ENCODE measurements at places on chromosomes 4 and X. TPM values are rescaled to one million over a fixed set of nuclear protein-coding genes. Genes with fewer than 3 reads are reported as not detected.
A peak's percentile ranks its signal among the peaks of the same experiment; 100 is the strongest.

Gene NAA10
- polyA plus RNA-seq = 63.1 TPM

Gene ADH1A
- 1.2 TPM for polyA plus RNA-seq

Gene ERCC6L
- polyA plus RNA-seq = 2.5 TPM

Gene CLIC2
- 6.4 TPM for polyA plus RNA-seq

Gene OPN1MW
- polyA plus RNA-seq = not detected

Gene ARAF
- polyA plus RNA-seq = 49.1 TPM

Gene CACNA1F
- not detected for polyA plus RNA-seq

Gene IBSP
- polyA plus RNA-seq = 0.19 TPM

GRCh38 chr4:94934201-94934600, 176.4 kb downstream of the BMPR1B start:
- no peak for DNase-seq

GRCh38 chrX:17359500-17359899, 15.5 kb upstream of the NHS start:
- no peak for DNase-seq

GRCh38 chr4:36446275-36446674, 164.9 kb downstream of the DTHD1 start:
- DNase-seq = no peak

GRCh38 chrX:57313583-57314215, 27.2 kb downstream of the FAAH2 start:
- DNase-seq = no peak

- DNase-seq = peak; percentile 2
Measured at GRCh38 chrX:55008571-55009358, 8.6 kb downstream of the APEX2 start.

DNA sequence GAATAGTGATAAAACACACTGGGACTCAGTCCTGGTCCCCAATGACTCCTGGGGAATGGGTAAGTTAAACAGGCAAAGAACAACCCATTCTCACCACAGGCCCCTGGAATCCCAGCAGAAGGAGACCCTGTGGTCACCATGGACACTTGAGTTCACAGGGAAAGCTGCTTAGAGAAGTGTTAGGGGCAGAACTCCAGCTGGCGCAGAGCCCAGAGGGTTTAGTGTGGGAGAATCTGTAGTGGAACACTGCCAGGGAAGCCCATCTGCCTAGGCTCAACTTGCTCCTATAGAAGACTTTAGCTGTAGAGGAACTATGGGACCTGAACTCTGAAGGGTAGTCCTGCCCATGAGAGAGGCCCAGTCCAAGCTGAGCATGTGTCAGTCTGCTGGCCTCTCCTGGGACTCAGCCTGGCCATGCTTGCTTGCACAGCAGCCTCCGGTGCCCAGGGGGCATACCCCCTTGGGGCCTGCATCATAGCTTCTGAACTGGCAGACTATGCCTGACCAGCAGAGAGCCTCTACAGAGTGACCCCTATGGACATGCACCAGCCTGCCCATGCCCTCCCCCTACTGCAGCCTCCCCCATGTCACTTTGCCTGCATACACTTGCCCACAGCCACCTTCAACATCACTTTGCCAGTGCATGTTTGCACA, 343.5 kb downstream of the IDS start:
- DNase-seq = no peak

GRCh38 chr4:83964996-83965541, 429.2 kb downstream of the GPAT3 start:
- no peak for DNase-seq

DNA sequence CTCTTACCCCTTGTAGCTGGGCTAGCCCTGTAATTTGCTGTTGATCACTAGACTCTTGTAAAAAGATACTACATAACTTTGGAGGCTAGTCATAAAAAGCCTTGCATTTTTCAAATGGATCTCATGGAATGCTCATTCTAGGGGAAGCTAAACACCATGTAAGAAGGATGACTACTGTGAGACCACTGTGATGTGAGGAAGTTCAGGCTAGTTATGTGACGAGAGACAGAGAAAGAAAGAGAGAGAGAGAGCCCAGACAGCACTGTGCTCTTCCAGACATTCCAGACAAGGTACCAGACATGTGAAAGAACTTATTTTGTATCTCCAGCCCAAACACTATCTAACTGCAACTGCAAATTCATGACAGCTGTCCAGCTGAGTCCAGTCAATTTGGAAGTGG, 404.6 kb upstream of the PITX2 start:
- DNase-seq = no peak

GRCh38 chr4:124997124-124997523, 284.6 kb upstream of the ANKRD50 start:
- no peak for DNase-seq

DNA sequence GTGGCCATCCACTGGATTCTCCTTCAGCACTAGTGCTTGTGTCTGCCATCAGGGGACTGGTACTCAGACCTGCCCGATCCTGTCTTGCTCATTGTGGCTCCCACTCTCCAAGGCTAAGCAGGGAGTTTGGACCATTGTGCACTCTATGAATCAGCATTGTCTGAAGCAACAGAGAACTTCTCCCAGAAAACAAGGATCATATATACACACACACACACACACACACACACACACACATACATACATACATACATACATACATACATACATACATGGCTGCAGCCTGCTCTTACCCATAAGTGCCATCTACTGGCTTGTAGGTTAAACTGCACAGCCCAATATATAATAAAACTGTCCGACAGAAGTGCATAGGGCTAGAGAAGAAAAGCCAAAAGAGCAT, 345.3 kb upstream of the LCORL start:
- peak; percentile 7 for DNase-seq

- DNase-seq = peak; percentile 13
Measured at GRCh38 chr4:3708103-3708510, 58.1 kb upstream of the ADRA2C start.

DNA sequence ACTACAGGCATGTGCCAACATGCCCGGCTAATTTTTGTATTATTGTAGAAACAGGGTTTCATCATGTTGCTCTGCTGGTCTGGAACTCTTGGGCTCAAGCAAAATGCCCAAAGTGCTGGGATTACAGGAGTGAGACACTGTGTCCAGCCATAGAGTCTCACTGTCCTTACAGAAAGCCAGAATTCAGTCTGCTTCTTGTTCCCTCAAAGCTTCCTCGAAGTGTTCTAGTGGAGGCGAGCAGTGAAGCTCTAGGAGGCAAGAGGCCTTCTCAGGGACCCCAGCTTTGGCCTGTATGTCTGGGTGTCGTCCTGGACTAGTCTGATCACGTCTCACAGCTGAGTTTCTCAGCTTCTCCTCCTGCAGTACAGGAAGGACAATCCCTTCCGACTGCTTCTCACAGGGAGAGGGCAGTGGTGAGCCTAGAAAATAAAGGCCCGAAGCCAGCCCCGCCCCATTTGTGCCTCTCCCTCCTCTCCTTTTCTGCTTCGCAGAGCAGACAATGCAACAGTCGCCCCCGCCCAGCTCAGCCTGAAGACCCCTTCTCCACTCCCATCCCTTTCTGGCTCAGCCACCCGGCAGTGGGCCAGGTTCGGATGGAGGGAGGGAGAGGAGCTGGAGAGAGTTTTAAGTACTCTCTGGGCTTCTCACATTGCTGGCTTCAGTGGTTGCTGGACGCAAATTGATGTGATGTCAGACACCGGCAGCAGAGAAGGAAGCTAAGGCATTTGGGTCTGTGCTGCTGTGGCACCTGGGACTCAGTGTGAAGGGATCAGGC, 11.1 kb upstream of the FAM3A start:
- DNase-seq = peak; percentile 89

- no peak for DNase-seq
Measured at GRCh38 chr4:107888237-107888636, 43.1 kb upstream of the CYP2U1 start.

GRCh38 chrX:5180135-5180741, 1048.4 kb downstream of the NLGN4X start:
- no peak for DNase-seq

GRCh38 chr4:1783970-1784369, 9.1 kb upstream of the FGFR3 start:
- DNase-seq = no peak
